Kidney glomerular epithelial cell (primary cell): ENCODE measurements at places on chromosomes 13 and 19.
A peak's percentile ranks its signal among the peaks of the same experiment; 100 is the strongest.

DNA sequence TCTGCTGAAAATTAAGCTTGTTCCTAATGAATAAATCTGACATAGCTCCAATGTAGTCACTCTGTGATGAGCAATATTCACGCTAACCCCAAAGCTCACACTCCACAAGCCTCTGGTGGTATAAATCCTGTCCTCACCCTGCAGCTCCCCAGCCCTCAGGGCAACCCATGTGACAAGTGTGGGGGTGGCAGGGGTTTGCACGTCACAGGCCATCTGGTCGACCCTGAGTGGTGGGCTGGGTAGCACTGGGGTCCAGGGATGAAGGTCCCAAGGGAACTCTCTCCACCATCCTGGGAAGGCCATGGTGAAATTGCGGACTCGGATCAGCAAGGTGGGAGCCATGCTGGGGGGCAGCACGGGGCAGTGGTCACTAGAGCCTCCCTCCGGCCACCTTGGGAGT is 100.0 kb upstream of the SOX1 start:
- no peak for DNase-seq

DNA sequence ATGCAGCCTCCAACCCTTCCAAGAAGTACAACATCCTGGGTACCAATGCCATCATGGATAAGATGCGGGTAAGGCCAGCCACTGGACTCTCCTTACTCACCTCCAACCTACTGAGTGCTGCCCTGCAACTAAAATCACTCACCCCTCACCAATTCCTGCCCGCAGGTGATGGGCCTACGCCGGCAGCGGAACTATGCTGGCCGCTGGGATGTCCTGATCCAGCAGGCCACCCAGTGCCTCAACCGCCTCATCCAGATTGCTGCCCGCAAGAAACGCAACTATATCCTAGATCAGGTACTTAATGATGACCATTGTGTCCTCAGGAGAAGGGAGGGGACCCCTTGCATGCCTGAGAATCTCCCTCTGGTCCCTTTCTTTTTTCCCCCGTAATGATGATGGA is 15.6 kb upstream of the CCDC97 start:
- DNase-seq, result no peak

GRCh38 chr19:57642396-57643046 is 9.6 kb downstream of the ZNF211 start:
- DNase-seq, result no peak

GRCh38 chr13:51035978-51036377 is 75.1 kb downstream of the C13orf42 start:
- DNase-seq, result no peak

GRCh38 chr13:20580257-20580656 is 13.3 kb downstream of the IFT88 start:
- DNase-seq, result no peak

DNA sequence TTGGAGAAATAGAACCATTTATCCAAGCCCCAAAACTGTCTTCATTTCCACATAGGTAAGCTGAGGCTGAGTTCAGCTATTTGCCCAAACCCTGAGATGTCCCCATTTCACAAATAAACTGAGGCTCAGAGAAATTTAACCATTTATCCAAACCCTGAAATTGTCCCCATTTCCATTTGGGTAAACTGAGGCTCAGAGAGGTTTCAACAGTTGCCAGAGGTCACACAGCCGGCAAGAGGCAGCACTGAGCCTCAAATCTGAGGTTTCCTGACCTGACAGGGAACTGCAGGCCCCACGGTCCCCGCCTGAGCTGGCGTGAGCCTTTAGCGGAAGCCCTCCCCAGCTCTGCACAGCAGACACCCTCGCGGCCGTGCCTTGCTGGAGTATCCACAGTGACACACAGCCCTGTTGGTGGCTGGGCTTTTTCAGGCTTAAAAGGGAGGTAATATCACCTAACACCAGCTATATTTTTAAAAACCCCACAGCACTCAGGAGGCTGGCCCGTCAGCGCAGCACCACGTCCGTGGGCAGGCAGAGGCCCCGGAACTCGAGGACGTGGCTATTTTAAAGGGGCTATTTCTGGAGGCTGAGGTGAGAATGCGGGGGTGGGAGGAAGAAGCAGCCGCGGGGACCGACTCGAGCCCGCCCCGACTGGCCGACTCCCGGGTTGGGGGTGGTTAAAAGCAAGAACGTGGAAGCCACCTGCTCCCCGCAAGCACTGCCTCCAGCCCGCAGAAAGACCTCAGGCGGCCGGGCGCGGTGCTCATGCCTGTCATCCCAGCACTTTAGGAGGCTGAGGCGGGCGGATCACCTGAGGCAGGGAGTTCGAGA is 18.5 kb downstream of the PTPRS start:
- DNase-seq, result no peak

DNA sequence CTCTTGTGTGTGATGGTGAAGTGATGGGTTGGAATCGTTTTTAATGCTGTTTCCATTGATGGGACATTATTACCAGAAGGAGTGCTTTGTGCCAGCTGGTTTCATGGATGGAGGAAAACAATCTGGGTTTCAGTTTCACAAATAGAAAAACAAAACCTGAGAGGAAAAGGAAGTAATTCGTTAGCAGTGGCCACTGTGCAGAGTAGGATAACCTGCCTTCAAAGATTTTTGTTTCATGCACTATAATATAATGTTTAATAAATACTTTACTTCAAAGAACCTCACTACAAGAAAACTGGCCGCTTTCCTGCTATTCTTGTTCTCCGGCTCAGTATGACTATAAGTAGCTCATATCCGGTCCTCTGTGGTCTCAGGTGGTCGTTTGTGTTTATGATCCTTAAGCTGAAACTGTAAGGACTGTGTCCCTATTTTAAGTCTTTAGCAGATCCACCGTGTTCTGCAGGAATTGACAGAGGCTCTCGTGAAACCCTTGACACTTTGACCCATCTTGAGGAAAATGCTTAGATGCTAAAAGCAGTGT is 104.7 kb downstream of the GGACT start:
- no peak for DNase-seq

DNA sequence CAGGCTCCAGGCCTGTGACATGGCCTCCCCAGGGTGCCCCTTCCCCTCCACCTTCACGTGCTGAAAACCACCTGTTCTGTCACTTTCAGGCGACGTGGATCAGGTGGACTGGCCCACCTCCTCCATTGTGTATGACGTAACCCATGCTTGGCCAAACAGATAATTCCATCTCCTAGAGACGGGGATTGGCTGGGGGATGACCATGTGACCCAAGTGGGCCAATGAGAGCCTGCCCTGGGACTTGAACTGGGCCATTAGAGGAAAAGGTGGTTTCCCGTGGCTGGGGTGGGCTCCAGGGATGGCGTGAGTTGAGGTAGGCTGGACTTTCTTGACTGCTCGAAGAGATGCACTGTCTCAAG is 3.6 kb upstream of the ADAMTSL5 start:
- no peak for DNase-seq

- no peak for DNase-seq
Observed at GRCh38 chr13:50255639-50256038, 240.4 kb downstream of the KCNRG start.

- DNase-seq, result peak; percentile 77
Observed at GRCh38 chr13:108777421-108778420, 148.3 kb downstream of the MYO16 start.

DNA sequence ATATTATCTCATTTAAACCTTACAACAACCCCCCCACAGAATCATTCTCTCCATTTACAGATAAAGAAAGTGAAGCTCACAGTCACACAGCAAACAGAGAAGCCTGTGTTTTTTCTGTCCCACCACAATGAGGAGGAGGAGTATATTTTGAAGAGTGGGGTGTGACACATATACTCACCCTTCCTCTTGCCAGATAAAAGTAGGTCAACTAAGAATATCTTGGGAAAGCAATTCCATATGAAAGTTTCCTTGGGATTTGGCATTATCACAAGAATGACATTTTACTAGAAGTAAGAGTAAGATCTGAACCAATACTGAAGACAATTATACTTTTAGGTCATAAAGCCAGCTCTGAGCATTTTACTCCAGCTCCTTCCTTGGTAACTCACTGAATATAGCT is 287.5 kb upstream of the HTR2A start:
- DNase-seq, result no peak

DNA sequence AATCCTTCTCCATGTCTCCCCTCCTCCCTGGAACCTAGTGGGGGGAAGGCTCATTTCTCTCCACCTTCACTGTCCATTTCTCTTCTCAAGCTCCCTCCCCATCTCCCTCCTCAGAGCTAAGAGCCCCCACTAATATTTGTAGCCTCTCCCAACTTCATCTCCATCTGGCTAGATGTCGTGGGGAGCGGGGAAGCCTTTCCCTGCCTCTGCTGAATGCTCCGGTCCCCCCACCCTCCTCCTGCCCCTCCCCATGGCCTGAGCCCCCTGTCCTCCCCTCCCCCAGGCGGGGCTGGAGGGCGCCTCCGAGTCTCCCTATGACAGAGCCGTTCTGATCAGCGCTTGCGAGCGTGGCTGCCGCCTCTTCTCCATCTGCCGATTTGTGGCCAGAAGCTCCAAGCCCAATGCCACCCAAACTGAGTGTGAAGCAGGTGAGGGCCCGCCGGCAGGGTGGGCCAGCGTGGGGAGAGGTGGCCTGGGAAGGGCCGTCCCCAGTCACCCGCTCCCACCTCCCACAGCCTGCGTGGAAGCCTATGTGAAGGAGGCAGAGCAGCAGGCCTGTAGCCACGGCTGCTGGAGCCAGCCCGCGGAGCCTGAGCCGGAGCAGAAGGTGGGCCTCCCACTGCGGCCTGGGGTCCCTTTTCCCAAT is 1.0 kb downstream of the TMEM59L start:
- DNase-seq, result no peak

DNA sequence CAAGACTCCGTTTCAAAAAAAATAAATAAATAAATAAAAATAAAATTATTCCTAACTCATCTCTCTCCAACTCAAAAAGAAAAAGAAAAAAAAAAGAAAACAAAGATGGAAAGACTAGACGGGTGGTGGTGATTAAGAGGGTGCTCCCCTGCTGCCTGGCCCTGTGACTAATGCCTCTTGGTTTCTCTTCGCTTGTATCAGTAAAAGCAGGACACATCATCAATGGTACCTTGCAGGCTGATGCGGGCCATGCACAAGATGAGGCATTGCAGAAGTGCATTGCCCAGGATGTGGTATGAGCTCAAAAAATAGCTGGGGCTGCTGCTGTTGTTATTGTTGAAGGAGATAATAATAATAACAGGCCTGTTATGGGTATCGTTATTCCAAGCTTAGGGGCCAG is 14.6 kb downstream of the ACER1 start:
- no peak for DNase-seq

DNA sequence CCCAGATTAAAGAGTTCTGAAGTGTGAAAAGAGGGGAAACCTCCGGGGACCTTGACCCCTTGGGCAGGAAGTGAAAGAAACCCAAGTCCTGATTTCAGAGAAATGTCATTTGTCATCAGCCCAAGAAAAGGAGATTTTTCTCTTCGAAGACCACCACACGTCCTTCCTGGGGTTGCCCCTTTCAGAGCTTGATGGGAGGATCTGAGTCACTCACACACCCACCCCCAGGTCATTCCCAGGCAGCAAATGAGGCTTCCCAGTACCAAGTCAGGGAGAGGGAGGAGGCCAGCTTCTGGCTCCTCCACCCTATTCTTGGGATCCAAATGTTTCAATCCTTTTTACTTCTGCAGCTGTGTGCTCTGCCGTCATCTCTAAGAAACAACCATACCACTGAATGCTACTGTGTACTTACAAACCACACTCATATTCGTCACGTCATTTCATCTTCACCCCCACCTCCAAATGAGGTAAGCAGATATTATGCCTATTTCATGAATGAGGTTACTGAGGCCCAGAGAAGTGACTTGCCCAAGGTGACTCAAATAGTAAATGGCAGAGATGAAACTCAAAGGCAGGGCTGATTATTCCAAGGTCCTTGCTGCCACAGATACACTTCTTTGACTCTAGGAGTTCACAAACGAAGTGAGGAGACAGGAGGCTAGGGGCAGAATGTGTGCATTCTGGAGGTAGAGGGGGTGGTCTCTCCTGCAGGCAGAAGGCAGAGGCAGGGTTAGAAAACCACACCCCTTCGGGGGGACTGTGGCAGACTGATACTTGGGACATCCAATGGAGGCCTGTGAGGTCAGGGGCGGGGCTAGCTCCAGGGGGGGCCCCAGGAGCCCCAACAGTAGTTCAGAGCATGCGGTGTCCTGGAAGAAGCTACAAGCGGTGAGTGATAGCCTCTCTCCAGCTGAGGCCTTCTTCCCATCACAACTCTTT is 5.0 kb upstream of the KMT2B start:
- no peak for DNase-seq

- no peak for DNase-seq
Observed at GRCh38 chr13:72163678-72164077, 296.7 kb upstream of the DACH1 start.

DNA sequence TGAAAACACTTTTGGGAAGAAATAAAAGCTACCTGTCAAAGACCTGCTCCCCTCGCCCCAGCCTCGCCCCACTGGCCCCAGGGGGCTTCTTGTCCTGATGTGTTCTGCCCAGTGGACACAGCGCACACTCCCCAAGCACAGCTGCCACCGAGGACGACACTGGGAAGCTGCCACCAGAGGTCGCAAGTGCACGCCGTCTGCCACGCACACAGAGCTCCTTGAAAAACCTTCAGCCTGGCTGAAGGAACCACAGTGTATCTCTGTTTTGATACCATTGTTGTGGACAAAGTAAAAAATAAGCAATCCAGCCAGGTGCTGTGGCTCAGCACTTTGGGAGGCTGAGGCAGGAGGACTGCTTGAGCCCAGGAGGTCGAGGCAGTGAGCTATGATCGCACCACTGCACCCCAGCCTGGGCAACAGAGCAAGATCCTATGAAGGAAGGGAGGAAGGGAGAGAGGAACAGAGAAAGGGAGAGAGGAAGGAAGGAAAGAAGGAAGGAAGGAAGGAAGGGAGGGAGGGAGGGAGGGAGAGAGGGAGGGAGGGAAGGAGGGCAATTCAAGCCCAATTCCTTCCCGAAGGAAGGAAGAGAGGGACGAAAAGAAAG is 57.3 kb downstream of the CEBPG start:
- peak; percentile 23 for DNase-seq

DNA sequence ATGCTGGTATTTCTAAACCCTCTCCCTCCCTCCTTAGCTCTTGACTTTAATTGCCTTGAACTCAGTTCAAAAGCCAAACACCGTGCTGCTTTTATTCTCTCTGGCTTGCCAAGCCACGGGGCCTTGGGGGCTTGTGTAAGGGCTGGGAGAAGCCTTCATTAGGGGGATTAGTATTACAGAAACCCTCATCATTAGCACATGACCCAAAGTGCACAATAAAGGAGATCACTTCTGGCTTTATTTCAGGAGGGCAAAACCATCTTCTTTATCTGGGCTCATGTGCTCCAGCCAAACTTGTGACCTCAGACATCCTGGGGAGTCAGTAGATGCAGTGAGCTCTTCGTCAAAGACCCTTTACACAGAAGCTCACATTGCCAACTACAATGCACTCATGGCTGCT is at the start of gene DCT:
TSS of gene DCT (minus strand) at position 67 of the 400 bp plus-strand sequence. CDS start 427 bp downstream, outside the sequence.
- no peak for DNase-seq

- no peak for DNase-seq
Observed at GRCh38 chr13:39590466-39591036, 12.4 kb downstream of the LHFPL6 start.
